ENCODE measurements at places on chromosomes 2 and 18. TPM values are rescaled to one million over a fixed set of nuclear protein-coding genes. Genes with fewer than 3 reads are reported as not detected.

Gene TBR1
- not detected for total RNA-seq

Gene LOXL3
- total RNA-seq, result not detected

Gene ELP2
- 81.3 TPM for total RNA-seq

Gene NGEF
- total RNA-seq, result 0.79 TPM

Gene LYPD1
- not detected for total RNA-seq

Gene MAP3K19
- total RNA-seq, result not detected

Gene C2orf49
- total RNA-seq, result 11.8 TPM

Gene ECEL1
- total RNA-seq, result not detected

Gene SP140
- total RNA-seq, result not detected

Gene AGBL5
- total RNA-seq, result 41.2 TPM

Gene EML6
- total RNA-seq, result 0.79 TPM

Gene CYTIP
- not detected for total RNA-seq

Gene HADHA
- 112 TPM for total RNA-seq

Gene GALNT14
- total RNA-seq, result not detected

Gene SLC9A2
- total RNA-seq, result under 0.01 TPM

Gene PROKR1
- total RNA-seq, result not detected

Gene DSG1
- 1.2 TPM for total RNA-seq

Gene DSC2
- total RNA-seq, result 69.5 TPM

Gene NYAP2
- total RNA-seq, result not detected

Gene ATP6V1B1
- not detected for total RNA-seq

Gene GLI2
- total RNA-seq, result 0.39 TPM

Gene STPG4
- 1.2 TPM for total RNA-seq

Gene ID2
- total RNA-seq, result 87.6 TPM

Gene ITPRID2
- 316 TPM for total RNA-seq

Gene FHL2
- 63.6 TPM for total RNA-seq

Gene IL36RN
- total RNA-seq, result 8.6 TPM

Gene DYSF
- 9.8 TPM for total RNA-seq

Gene CNTNAP5
- not detected for total RNA-seq

Gene ABCB11
- not detected for total RNA-seq

Gene ITGB6
- 1,146 TPM for total RNA-seq

Gene RAPH1
- 6.3 TPM for total RNA-seq

Gene REG1B
- total RNA-seq, result not detected
